ENCODE measurements at places on chromosomes 2 and 18.

DNA sequence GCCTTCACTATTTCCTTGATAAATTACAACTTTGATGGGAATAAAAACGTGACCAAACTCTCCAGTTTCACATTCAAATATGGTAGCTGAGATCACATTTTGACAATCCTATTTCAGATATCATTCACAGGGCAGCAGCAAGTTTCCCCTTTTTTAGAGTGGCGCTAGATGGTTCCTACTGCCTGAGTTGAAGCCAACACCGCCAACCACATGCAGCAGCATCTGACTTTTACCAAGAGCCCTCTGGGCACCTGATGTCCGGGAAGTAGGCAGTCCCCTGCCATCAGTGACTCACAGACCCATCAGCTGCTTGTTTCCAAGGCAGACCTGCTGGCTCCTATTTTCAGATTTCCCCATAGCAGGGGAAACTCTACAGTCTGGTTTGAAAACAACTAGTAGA lies 4.0 kb upstream of the MREG start:
- DNase-seq = peak; percentile 24

DNA sequence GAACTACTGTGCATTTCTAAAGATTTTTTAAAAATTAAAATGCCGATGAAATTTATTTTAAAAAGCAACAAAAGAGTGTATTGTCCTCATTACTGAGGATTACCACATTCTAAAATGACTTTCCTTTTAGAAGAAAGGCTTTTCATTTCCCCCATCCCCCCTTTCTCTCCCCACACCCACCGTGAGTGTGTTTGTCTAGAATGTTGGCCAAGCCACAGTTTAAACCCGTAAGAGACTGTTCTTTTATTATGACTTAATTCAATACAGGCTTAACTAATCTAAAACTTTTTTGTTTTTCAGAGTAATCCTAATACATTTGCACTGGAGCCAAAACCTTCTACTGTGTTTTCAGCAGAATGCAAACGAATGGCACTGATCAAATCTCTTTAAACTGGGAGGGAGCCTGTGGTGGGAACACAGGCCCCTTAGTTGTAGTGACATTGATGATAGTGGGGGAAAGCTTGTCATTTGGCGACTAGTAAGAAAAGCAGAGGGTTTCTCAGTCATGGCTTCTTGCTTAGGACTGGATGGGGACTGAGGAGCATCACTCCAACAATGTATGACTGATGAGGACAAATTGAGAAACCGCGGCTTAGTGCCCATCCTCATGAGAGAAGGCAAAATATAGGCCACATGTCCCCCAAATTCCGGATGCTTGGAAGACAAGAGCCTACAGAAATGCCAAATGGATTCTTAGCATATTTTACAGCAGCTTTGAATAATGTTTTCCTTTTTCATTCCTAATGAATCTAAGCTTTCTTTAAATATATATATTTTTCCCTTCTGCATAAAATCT lies 154.0 kb upstream of the SMIM21 start:
- no peak for DNase-seq

- DNase-seq = no peak
Measured at GRCh38 chr2:136233298-136233697, 115.3 kb upstream of the CXCR4 start.

- DNase-seq = no peak
Measured at GRCh38 chr2:145846982-145847381, 1327.1 kb upstream of the ZEB2 start.

GRCh38 chr2:42045848-42046748 lies 1.7 kb upstream of the PKDCC start:
- DNase-seq = no peak

GRCh38 chr2:239790721-239791120 lies 234.4 kb downstream of the NDUFA10 start:
- DNase-seq = no peak

DNA sequence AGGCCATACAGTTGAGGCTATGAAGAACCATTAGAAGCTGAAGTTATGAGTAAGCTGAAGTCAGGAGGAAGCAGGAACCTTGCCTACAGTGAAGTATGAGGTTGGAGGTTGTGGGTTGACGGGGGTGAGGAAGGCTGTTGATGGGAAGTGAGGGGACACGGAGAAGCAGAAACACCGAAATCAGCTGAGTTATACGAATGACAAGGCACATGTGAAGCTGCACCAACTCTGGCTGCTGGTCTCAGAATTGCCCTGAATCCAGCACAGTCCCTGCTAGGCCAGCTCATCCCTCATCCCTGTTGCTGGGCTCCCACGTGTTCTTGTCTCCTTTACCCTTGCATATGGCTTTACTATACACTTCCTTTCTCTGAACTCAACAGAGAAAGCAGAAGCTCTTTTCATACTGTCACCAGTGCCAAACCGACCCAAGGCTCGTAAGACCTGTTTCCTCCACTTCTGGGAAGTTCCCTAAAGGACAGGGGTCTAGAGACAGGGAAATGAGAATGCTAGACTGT lies 9.2 kb upstream of the TMEM247 start:
- no peak for DNase-seq

- DNase-seq = no peak
Measured at GRCh38 chr2:105798595-105798994, 53.9 kb downstream of the NCK2 start.

GRCh38 chr18:13265008-13265910 lies 46.7 kb downstream of the LDLRAD4 start:
- no peak for DNase-seq

- DNase-seq = no peak
Measured at GRCh38 chr2:205969584-205969983, 116.4 kb downstream of the INO80D start.

DNA sequence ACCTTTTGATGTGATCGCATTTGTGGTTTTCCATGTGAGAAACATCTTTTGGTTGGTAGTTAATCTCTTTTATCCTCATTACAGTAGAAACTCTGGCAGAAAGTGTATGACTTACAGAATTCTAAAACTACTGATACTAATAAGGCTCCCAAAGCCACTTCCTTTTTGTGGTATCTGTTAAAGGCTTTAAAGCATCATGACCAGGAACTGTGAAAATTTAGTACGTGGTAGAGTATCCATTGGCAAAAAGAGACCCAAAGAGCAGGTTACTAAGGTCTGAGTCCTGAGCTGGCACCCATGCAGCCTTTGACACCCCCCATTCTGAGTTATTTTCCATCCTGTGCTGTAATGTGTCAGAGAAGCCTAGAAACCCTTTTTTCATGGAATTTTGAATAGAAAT lies 94.5 kb downstream of the DPP4 start:
- DNase-seq = no peak

DNA sequence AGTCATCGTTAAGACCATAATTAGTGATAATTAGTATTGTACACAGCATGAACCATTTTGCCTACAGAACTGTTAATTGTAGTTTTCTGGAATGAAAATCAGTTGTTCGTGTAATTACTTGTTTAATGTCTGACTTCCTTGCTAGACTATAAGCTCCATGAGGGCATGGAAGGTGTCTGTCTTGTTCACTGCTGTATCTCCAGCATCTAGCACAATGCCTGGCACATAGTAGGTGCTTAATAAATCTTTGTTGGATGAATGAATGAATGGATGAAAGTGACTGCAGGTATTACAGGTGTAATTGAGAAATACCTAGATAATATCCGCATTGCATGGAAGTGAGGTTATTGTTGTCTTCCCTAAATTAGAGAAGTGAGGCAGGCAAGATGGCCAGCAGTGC lies 21.8 kb downstream of the C2orf74 start:
- DNase-seq = no peak

- no peak for DNase-seq
Measured at GRCh38 chr18:57287766-57288165, 64.6 kb upstream of the ST8SIA3 start.

- no peak for DNase-seq
Measured at GRCh38 chr2:183244300-183244844, 120.1 kb downstream of the NUP35 start.

- DNase-seq = no peak
Measured at GRCh38 chr2:85599468-85600234, 2.8 kb downstream of the TMEM150A start.

- DNase-seq = no peak
Measured at GRCh38 chr18:40470723-40471122, 1484.3 kb upstream of the PIK3C3 start.

- no peak for DNase-seq
Measured at GRCh38 chr18:54883816-54884604, 55.7 kb downstream of the RAB27B start.

DNA sequence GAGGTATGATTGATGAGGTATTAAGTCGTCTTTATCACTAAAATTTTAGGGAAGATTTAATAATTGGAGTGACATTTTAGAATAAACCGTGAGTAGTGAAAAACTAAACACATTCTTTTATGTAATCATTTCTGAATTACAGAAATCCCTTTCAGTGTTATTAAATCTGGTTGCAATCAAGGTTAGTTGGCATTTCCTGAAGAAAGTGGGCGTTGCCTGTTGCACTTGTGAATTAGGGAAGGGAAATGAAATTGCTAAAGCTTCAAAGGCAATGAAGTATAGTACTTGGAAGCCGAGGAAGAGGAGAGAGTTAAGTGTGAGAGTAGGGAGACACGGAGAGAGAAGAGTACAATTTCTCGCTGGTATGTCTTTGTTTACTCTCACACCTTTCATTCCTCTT lies 274.5 kb downstream of the SLC8A1 start:
- DNase-seq = no peak

- no peak for DNase-seq
Measured at GRCh38 chr2:138403431-138403927, 98.1 kb upstream of the SPOPL start.

DNA sequence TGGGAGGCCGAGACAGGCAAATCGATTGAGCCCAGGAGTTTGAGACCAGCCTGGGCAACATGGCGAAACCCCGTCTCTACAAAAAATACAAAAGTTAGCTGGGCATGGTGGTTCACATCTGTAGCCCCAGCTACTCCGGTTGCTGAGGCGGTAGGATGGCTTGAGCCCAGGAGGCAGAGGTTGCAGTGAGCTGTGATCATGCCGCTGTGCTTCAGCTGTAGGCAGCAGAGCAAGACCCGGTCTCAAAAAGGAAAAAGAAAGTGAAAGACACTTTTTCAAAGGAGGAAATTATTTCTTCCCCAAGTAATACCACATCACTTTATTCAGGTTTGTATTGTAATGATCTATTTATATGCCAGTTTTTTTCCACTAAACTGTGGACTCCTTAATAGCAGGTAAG lies 35.7 kb upstream of the TAF4B start:
- peak; percentile 5 for DNase-seq

DNA sequence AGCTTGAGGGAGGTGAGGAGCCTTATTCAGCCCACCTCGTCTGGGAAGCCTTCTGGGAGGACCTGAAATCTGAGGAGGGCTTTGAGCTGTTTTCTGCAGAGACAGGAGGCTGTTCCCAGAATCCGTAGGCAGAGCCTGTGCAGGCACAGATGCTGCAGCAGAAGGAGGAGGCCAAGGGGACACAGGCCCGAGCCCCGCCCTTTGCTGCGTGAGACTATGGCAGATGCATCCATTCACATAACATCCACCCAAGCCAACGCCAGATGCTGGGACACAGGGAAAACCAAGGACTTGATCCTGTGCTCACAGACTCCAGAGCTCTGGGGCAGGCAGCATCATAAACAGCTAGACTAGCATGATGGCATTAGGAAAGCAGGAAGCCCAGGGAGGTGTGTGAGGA lies 98.2 kb downstream of the KCNF1 start:
- DNase-seq = no peak

DNA sequence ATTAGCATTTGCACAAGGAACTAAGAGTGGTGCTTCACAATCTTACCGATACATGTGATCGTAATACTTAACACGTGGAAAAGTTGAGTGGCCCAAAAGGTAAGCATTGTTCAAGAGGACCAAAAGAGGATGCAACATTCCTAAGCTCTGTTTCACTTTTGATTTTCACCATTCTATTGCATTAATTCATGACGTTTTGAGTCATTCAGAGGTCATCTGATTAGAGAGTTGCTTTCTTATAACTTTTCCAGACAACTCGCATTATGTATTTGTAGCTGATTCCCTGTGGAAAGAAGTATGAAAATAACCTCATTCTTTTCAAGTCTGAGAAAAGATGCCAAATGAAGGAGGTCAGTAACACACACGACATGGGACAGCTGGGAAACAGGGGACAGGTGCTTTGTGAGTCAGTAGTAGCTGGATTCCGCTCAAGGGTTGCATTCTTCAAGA lies 344.4 kb downstream of the RND3 start:
- no peak for DNase-seq

DNA sequence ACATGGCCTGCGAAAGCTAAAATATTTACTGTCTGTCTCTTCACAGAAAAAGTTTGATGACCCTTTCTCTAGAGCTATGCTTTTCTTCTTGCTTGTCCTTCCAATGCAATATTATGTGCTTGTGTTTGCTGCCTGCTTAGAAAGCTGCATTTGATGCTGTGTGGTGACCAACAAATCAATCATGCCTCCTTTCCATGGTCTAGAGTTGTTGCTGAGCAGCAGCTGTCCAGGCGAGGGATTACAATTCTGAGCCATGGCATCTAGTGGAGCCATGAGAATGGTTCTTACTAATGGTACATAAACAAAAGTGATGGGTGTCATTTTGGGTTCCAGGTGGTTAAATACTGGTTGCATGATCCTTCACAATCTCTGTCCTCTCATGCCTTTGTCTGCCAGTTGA lies 1142.1 kb downstream of the DPP10 start:
- DNase-seq = no peak

DNA sequence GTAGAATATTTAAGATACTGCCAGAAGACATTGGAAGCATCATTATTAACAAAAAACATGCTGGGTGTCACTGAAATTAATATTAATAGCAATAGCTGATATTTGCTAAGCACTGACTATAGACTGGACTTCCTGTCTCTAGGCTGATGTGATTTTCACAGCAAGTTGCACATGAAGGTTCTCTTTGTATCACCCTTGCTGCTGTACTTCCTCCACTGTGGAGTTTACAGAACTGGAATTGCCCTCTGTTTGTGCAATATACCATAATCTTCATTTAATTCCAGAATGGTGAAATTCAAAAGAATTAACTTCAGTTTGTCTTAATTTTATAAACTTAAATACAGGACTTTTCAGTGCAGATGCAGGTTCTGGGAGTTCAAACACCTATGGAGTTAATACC lies 585.1 kb downstream of the RNF144A start:
- DNase-seq = no peak

GRCh38 chr18:38262661-38263060 lies 697.1 kb upstream of the CELF4 start:
- DNase-seq = no peak

DNA sequence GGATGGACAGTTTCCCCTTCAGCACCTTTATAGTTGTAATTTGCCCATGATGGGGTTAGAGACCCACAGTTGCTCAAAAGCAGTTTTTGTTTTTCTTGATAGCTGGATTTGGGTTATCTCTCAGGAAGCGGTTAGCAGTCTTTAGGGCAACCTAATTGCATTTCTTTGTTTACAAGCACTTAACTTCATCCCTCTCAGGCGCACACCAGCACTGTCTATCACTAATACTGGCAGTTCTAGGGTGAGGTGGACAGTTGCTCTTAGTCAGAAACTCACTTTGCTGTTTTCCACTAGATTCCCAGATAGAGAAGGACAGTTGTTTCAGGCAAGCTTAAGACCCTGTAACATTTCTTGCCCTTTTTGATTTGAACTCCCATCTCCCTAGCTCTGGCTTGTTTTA lies 146.0 kb downstream of the AGAP1 start:
- DNase-seq = no peak

All from activated CD8-positive, alpha-beta memory T cell treated with anti-CD3 and anti-CD28 coated beads for 48 hours (primary cell).